ENCODE measurements at places on chromosomes 6 and 20. TPM values are rescaled to one million over a fixed set of nuclear protein-coding genes. Genes with fewer than 3 reads are reported as not detected.

The PCIF1 gene
- total RNA-seq, result 9.9 TPM

The NNAT gene
- 0.83 TPM for total RNA-seq

The PLN gene
- 2.0 TPM for total RNA-seq

The MYL9 gene
- 25.4 TPM for total RNA-seq

The ARFGEF3 gene
- under 0.01 TPM for total RNA-seq
